ENCODE measurements at places on chromosomes 11 and 22.

DNA sequence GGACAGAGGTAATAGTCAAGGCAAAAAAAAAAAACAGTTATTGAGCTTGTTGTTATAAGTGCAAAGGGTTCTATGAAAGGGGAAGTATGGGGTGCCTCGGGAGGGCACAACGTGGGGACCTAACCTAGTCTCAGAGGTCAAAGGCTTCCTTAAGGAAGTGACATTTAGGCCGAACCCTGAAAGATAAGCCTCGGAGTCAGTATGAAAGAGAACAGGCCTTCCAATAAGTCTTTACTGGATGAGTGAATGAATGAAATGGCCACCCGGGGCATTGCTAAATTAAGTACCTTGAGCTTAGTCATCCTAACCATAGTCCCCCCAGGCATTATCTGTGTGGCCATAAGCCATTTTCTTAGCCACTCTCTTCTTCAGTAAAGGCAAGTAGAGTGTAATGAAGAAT, 19.7 kb downstream of the FLI1 start:
- no peak for DNase-seq

- no peak for DNase-seq
Measured at GRCh38 chr11:110778343-110778742, 66.1 kb upstream of the ARHGAP20 start.

- DNase-seq: no peak
Measured at GRCh38 chr11:13110929-13111812, 102.1 kb downstream of the RASSF10 start.

DNA sequence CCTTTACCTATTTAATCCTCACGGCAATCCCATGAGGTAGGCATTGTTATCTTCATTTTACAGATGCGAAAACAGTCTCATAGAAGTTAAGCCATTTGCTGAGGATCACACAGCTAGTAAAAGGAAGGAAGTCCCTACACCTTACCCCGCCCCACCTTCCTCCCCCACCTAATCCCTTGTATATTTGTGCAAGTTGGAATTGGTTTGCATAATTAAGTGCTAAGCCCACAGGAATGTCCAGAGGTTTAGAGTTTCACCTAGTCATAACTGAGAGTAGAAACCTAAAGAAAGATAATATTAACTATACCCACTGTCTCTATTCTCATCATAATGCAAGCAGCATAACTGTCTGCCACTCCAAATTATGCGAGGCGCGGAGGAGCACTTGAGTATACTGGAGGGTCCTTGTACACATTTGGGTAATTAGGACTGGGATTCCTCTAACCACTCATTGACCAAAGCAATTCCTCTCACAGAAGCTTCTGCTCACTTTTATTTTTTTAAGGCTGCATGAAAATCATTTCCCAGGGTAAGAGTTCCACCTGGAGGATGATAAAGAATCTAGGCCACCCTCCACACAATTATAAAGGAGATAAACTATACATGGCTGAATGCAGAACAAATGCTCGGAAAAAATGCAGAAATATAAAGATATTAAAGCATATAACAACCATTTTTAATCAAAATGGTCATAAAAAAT, 199.9 kb downstream of the FAM181B start:
- DNase-seq: no peak

DNA sequence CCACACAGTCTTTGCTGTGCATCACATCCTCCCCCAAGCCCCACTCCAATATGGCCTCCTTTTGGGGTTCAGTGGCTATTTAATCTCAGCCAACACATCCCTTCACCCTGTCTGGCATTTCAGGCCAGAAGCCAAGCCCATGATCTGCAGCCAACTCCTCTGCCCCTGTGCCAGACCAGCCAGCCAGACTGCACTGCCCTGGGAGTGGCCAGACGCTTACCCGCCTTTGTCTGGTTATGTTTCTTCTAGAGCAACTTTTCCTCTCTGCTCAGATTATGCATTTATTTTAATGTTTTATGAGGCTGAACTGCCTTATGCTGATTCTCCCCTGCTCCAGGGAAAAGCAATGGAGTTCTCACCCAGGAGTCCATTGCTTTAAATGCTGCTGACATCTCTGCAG, 206.7 kb upstream of the TBCEL start:
- DNase-seq: no peak

- DNase-seq: peak; percentile 4
Measured at GRCh38 chr11:79262221-79262620, 178.6 kb downstream of the TENM4 start.

DNA sequence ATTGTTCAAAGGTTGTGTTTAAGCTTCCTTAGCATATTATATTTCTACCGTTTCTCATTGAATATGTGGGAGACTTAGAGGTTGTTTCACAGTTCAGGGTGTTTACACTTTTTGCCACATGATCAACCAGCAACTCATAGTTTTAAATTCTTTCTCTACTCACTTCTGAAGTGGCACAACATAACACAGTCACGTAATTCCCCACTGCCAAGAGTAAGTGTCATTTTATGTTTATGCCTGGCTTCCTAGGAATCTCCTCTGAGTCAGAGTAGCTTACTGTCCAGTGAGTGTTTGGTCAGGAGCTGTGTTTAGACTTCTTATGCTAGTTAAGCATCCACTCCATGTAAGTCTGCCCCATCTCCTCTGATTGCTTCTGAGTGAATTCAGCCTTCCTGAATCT, 520.8 kb upstream of the KIRREL3 start:
- no peak for DNase-seq

DNA sequence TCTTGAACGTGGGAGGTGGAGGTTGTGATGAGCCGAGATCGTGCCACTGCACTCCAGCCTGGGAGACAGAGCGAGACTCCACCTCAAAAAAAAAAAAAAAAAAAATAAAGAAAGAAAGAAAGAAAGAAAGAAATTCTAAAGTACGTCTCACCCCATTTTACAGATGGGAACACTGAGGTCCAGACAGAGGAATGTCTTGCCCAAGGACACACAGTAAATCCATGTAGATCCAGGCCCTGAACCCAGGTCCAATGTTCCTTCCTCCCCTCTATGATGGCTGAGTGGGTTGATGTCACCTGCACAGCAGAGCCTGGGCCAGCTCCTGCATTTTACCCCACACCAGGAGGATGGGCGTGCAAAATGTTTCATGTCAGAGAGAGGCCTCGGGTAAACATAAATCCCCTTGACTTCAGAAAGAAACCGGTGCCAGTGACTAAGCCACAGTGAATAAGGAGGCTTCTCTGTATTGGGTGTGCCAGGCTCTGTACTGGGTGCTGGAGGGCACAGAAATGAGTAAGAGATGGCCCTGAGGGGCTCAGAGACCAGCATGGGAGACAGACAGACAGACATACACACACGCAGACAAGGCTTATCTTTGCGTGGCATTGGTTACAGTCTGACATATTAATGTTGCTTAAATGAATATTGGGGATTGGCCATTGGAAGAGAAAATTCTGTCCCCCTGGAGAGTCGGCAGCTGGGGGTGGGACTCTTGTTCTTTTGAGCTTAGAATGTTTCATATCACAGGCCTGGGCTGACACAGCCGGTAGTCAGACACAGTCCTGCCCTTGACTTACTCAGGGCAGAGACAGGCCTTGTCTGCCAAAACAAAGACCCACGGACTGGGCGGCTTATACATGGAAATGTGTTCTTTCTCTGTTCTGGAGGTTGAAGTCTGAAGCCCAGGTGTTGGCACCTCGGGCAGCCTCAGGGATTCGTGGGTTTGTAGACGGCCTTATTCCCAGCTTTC, 105.4 kb downstream of the MIAT start:
- no peak for DNase-seq

- no peak for DNase-seq
Measured at GRCh38 chr11:40099426-40100161, 1359.9 kb downstream of the LRRC4C start.

- DNase-seq: peak; percentile 56
Measured at GRCh38 chr11:10809373-10810160, 841 bp upstream of the EIF4G2 start.

DNA sequence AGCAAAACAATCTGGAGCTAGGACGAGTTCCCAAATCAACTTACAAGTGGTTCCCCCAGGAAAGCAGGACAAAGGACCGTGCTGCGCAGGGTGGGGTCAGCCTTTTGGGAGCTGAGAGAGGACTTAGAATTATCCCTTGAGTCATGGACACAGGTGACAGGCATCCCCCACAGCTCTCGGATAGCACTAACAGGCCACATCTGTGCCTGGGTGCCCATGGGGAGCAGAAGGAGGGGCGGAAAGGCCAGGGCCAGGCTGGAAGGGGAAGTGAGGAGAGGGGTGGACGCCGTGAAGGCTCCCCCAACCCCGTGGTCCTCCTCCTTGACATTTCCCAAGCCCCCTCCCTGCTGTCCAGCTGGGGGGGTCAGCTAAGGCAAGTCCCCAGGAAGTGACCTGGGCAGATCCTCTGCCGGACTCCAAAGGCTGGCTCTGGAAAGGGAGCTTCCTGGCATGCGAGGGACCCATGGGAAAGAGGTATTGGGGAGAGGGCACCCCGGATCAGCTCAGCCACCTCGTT, 31.6 kb upstream of the A4GALT start:
- no peak for DNase-seq

GRCh38 chr11:34356913-34357700, 703 bp downstream of the ABTB2 start:
- no peak for DNase-seq

DNA sequence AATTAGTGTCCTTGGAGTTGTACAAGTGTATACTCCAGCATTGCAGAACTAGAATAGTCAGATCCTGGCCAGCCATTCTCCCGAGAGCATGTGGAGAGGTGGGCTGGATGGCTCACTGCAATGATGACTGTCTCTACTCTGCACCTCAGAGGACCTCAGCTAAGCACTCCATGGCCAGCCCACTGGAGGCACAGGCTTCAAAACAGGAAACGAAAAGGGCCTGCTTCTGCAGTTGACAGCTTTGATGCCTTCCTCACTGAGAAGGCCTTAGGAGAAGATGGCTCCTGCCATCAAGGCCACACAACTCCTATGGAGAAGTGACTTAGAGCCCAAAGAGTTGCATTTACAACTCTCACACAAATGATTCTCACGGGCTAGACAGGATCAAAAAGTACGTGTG, 9.1 kb downstream of the POLD4 start:
- no peak for DNase-seq

GRCh38 chr22:23067691-23068090, 2.6 kb upstream of the GNAZ start:
- no peak for DNase-seq

- no peak for DNase-seq
Measured at GRCh38 chr11:35211952-35212351, 73.0 kb downstream of the CD44 start.

GRCh38 chr22:29629903-29630516, 26.6 kb downstream of the NF2 start:
- DNase-seq: no peak

DNA sequence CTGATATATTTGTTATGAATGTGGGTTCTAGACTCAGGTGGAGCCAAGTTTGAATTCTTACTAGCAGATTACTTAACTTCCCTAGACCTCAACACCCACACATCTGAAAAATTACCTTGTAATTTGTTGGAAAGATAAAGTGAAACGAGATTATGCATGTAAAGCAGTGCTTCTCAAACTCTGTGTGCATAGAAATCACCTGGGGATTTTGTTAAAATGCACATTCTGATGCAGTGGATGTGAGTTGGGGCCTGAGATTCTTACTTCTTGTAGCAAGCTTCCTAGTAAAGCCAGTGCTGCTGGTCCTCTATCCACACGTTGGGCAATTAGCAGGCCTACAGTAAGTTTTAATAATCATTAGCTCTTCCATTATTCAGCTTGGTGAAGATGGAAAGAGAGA, 15.1 kb upstream of the CEP295 start:
- no peak for DNase-seq

DNA sequence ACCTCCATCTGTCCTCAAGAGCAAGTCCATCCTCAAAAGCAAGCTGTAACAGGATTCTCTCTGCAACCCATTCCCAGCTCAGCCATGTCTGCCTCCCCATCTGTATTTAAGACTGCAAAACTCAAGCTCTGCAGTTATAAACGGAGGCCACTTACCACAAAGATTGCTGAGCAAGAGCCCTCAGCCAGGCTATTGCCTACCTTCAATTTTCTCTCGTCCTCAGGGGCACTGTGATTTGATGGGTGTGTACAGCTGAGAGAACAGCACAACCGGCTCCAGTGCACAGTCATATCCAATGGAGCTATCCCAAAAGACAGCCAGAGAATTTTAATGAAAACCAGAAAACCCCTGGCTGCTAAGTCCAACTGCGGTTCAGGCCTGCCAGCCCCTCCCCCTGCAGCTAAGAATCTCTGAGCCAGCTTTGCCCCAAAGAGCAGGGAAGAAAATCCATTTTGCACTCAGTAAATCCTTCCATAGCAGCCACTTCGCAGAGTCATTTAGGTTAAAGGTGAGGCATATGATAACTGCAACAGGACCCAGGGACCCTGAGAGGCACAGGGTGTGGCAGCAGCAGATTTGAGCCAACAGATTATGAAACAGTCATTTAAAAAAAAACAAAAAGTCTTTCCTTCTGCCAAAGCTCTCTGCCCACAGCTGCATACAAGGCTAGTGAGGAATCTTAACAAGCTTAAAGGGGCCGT, 37.6 kb downstream of the RAB30 start:
- DNase-seq: peak; percentile 87

- DNase-seq: no peak
Measured at GRCh38 chr22:21587803-21588611, 20.5 kb downstream of the UBE2L3 start.

GRCh38 chr22:23563111-23563510, 17.0 kb downstream of the IGLL1 start:
- no peak for DNase-seq

GRCh38 chr11:91786097-91786496, 438.5 kb upstream of the FAT3 start:
- no peak for DNase-seq

DNA sequence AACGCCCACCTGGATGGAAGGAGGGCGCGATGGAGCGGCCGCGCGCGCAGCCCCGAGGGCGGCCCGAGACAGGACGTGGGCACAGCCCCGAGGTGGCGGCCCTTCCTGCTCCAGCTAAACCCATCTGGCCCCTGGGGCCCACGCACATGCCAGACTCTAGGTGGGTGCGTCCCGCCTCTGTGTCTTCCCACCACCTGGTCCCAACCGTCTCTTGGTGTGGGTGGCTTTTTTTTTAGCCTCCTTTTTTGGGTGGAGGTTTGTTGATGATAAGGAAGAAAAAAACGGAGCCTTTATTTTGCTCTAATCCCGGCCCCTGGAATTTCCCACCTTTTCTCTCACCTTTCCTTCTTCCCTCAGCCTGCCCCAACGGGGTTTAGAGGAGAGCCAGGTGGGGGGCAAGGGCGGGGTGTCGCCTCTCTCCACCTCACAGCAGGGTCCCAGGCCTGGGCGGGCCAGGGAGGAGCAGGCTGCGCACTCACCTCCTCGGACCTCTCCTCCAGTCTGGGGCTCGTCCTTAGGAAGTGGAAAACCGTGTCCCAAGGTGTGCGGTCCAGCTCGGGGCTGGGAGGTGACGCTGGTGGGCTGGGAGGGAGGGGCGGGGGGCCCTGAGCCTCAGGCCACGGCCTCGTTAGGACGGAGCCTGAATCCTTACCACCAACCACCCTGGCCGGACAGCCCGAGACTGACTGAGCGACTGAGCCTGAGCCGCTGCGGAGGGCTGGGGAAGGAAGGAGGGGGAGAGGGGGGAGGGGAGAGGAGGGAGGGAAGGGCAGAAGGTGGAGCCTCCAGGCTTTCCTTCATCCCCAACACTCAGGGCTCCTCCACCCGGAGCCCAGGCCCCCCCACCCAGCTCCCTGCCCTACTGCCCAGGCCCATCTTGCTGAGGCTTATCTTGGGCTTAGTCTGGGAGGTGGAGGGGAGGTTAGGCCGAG, at the start of gene SOX10:
SOX10 (minus strand) TSS at position 696 of the 932 bp plus-strand sequence. CDS start 771 bp downstream, outside the sequence.
- DNase-seq: no peak

Measured in AG09309 (cell line).